ENCODE measurements at places on chromosomes 1 and 21.

DNA sequence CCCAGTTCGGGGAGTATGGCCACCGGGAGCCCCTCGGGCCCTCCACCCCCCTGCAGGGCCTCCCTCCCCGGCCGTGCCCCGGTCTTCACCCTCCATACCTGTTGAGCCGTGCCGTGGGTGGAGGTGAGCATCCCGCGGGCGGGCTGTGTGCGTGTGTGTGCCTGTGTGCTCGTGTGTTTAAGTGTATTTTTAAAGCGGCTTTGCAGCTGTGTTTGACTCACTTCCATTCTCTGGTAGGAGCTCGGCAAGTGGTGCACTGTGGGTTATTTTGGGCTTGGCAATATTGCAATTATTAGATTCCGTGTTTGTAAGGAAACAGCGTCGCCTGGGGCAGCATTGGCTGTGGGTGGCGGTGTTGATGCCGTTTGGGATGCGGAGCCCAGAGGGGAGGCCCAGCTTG, 20.3 kb upstream of the PLCH2 start:
- DNase-seq, result no peak

- no peak for DNase-seq
Observed at GRCh38 chr21:42289926-42290325, 25.3 kb downstream of the TFF3 start.

DNA sequence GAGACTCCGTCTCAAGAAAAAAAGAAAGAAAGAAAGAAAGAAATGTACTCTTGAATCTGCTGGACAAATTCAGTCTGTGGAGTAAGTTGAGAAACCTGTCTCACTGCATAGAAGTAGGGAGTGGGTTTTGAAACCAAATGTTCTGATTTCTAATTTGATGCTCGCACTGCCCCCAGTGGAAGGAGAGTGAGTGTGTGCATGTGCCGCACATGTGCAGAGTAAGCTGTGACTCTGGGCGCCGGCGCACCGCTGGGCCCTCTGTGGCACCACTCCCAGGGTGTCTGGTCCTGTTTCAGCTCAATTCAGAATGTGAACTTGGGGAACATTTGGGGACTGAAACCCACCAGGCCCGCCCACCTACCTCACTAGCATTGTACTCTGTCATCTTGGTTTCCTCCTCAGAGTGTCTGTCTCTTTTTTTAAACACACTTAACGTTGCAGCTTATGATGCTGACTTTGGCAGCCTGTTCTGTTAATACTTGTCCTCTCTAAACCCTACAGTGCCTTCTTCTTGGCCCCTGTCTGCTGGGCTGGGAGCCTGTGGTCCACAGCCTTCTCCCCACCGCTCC, 104.6 kb downstream of the CACNA1E start:
- no peak for DNase-seq

- no peak for DNase-seq
Observed at GRCh38 chr1:27527223-27527889, 37.4 kb upstream of the WASF2 start.

- no peak for DNase-seq
Observed at GRCh38 chr1:211816586-211816985, 14.0 kb downstream of the LPGAT1 start.

- no peak for DNase-seq
Observed at GRCh38 chr1:210218047-210218446, 14.5 kb upstream of the SERTAD4 start.

- no peak for DNase-seq
Observed at GRCh38 chr1:43705982-43706597, 1.2 kb upstream of the ST3GAL3 start.
